ENCODE measurements at places on chromosomes 2 and 18.

- DNase-seq: no peak
These were observed 37.4 kb downstream of the PDIA6 start for GRCh38 chr2:10775021-10775780.

- peak; percentile 11 for DNase-seq
These were observed at the start of gene CDH7 for GRCh38 chr18:65750389-65751154. Gene CDH7, plus strand, starts transcription at chr18:65751012. Its CDS starts 11,831 bp downstream, at chr18:65762843.

GRCh38 chr2:239267288-239267951 is 133.4 kb downstream of the HDAC4 start:
- DNase-seq: peak; percentile 67

- no peak for DNase-seq
These were observed 1.5 kb upstream of the PTPN2 start for GRCh38 chr18:12885500-12885899.

DNA sequence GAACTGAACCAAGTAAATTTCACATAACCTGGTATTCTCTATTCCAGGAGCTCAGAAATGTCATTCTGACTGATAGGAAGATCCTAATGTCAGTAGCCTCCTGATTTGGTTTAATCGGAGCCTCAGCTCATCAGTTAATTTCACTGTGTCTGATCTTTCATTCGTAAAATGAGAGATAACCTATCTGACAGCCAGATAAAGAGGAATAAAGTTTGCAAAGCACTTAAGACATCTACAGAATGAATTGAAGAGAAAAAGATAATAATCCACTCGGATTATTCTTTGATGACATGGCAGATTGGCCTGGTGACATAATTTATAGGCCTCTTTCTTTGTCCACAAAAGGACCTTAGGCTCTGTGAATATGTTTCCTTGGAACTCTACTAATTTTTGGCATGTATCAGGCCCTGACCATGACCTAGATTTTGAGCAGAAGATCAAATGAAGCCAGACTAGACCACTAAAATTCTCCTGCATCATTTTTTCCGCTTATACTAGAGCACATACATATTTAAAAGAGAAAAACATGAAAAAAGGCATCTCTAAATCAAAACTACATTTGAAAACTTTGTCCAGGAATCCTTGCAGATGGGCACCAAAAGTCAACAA is 312.4 kb downstream of the MTX2 start:
- no peak for DNase-seq

DNA sequence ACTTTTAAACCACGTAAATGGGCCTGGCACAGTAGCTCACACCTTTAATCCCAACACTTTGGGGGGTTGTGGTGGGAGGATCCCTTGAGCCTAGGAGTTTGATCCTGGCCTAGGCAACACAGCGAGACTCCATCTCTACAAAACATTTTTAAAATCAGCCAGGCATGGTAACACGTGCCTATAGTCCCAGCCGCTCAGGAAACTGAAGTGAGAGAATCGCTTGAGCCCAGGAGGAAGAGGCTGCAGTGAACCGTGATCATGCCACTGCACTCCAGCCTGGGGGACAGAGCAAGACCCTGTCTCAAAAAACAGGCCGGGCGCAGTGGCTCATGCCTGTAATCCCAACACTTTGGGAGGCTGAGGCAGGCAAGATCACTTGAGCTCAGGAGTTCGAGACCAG is 12.2 kb downstream of the ROCK1 start:
- DNase-seq: no peak

DNA sequence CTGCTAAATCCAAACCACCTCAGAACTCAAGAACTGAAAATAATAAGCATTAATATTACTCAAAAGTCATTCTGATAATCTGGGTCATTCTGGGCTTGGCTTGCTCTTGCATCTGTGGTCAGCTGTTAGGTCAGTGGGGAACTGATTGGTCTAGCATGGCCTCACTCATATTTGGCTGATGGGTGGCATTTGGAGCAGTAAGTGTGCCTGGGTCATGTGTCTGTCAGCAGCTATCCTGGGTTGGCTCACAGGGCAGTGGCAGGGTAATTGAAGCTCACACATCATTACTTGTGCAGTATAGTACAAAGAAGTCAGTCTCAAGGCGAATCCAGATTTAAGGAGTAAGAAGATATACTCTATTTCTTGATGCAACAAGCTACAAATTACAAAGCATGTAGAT is 9.6 kb downstream of the RPL37A start:
- DNase-seq: no peak

DNA sequence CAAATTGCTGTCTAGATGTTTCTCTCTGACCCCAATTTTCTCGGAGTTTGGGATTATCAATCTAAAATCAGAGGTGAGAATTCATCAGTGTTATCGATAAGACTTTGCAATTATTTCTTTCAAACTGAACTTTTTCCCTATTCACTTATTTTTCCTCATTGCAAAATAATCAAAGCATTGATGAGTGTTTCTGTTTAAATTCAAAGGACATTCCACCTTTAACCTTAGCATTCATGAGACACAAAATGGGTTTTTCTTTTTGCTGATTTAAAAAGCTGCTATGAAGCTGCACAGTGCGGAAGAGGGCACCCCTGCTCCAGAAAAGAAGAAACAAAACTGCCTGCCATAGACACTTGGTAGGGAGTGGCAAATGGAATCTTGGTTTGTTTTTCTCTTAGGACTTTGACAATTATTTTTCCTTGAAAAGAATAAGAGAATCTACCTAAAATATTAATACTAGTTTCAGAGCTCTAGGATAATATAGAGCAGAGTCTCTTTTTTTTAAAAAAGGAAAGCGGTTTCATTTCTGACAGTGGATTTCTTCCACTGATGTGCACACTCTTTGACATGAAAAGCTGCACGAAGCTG is 203.4 kb downstream of the TGIF1 start:
- no peak for DNase-seq

DNA sequence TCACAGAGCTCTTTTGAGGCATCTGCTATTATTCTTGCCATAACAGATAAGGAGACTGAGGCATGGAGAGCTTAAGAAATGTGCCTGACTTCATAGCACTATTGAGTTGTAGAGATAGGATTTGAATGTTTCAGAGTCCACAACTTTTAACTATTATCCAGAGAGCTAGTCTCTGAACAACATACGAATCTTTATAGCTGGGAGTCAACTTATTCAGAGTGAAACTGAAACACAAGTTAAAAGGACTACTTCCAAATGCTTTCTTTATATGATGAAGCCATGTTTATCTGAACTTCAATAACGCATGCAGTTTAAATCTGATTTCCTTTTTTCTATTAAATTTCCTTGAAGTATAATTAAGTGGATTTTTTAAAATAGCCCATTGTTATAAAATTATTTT is 268.8 kb downstream of the IKZF2 start:
- DNase-seq: no peak

GRCh38 chr18:41693008-41693407 is 262.0 kb upstream of the PIK3C3 start:
- no peak for DNase-seq

- no peak for DNase-seq
These were observed 24.8 kb downstream of the LDLRAD4 start for GRCh38 chr18:13243363-13243762.

- no peak for DNase-seq
These were observed 152.4 kb downstream of the DYSF start for GRCh38 chr2:71605781-71606241.

DNA sequence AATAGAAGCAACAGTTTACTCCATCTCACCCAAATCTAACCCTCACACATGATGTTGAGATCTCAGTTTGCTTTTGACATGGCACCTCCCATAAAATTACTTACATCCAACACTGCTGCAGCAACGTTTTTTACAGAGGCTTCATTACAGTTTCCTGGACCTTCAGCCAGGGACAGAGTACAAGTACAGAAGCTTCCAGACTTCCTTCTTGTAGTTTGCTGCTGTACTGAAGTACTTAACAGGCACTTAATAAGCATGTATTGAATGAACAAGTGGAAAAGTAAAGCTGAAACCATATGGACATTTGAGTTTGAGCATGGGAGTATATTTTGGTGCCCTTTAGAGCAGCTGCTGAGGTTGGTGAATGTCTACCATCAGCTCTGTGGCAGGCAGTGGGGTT is 514.2 kb downstream of the PTPRM start:
- no peak for DNase-seq

GRCh38 chr18:48459465-48459864 is 50.3 kb upstream of the ZBTB7C start:
- no peak for DNase-seq

DNA sequence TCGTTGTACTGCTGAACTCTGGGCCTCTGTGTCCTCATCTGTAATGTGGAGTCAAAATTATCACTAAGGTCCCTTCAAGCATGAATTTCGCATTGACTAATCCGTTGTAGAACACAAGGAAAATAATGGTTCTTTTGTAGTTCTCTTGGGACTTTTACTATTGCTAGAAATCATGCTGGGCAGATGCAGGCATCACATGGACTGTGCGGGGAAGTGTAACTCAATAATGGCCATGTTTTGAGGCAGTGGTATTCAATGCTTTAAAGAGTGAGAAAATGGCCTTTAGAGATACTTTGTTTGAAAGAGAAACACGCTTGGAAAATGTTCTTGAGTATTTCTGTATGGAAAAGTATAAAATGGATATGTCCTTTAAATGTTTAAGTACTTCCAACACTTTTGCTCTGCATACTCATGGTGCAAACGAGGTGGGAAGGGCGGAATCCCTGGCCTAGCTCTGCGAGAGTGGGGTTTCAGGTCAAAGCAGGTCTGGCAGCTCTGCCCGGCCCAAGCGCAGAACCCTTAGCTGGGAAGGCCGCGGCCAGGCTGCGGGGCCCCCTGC is 117.3 kb upstream of the MSTN start:
- no peak for DNase-seq

- DNase-seq: no peak
These were observed 51.9 kb upstream of the FANCL start for GRCh38 chr2:58293056-58293455.

DNA sequence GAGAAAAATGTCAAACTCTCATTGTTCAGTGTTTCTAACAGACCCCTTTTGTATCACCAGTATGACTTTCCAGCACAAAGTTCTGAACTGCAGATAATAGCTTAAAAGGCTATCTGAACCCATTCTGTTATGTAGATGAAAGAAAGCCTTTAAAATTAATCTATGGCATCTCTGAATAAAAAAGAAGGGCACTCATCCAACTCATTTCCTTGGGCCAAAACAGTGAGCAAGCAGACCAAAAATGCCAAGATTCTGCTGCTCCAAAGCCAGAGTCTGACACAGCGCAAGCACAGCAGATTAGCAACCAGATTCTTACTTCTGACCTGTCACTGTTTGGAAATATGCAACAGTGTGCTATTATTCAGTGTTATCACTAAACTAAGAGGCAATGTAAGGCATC is 22.6 kb upstream of the ITGA6 start:
- no peak for DNase-seq

DNA sequence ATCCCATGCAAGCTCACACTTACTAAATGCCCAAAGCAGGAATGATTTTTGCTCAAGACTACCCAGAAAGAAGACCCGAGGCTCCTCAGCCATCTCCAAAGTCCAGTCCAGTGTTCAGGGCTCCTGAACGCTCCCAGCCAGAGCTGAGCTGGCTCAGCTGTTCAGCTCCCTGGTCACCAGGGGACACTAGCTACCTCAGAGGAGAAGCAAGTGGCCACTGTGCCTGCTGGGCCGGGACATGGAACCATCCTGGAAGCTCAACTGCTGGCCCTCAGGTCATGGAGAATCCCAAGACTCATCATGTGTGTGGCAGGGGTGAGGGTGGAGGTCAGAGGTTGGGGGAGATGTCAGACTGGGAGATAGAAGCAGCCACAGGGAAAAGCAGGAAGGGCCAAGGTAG is 89.0 kb downstream of the GALNT14 start:
- no peak for DNase-seq

DNA sequence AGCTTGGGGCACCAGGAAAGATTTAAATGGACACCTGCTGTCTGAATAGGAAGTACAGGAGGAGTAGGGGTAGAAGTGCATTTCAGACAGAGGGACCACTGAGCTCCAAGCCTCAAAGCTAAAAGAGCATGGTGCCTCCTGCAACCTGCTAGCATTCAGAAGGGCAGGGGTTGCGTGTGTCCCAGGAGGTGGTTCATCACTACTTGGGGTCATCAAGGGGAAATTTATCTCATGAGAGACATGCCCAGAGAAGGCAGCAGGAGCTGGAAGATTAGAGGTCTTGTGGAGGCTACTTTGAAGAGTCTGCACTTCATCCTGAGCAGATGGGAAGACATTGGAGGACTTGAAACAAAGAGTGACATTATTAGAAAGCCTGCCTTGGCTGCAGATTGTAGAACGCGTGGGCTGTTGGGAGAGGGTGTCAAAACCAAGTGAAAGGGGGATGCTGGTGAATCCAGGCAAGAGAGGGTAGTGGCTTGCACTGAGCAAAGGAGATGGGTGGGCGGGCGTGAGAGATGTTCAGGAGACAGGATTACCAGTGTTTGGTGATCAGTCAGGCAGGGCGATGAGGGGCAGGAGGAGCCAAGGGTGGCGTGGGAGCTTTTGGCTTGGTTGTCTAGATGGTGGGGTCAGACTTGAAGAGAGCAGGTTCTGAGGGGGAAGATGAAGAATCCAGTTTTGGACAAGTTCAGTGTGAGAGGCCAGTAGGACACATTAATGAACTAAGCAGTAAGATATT is 154.0 kb downstream of the DYSF start:
- no peak for DNase-seq

DNA sequence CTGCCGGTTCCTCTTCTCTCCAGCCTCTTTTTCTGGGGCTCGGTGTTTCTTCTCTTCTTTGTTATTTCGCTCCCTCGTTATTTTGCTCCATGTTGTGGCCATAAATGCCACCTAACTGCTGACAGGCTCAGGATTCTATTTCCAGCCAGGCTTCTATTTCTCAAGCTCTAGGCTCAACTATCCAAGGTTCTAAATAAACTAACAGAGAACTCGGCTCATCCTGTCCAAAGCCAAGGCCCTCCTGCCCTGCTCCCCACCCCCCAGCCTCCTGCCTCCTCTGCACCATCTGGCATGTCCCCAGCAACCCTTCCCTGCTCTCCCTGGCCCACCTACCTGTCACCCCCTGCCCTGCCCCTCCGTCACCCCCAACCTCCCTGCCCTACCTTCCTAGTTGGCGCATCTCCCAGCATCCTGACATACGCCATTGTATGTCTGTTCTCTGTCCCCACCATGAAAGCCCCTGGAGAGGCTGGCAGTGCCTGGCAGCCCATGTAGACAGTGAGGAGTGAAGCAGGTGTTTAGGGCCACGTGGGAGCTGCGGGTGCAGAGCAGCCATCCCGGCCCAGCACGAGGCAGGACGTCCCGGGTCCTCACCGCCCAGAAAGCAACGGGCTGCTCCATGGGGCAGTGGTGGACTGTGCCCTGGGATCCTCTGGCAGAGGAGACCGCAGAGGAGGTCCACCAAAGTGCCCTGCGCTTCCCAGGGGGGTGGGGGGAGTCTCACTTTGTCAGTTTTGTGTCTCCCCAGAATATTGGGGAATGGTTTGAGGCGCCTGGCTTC is 186.9 kb downstream of the TWIST2 start:
- no peak for DNase-seq

DNA sequence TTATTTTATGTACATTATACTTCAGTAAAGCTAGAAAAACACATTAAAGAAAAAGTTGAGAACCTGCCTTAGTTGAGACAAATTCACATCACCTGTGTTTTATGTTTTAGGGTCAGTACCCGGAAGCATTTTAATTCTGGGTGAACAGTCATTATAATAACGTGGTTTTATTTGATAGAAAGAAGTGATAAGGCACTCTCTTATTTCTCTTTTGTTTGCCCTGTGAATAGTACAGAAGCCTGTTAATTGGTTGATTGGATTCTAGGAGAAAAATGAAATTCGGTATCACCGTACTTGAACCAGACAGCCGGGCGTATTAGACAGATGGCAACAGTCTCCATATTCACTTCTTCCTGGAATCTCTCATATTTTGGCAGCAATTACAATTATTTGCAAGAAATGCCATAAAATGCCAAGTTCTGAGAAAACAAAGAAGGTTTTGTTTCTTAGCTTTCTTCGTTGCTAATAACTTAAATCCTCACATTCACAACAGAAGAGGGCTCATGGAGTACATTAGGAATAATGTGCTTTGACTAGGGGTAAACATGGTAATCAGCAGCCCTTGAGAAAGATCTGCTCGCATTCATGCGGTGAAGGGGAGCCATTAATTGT is 168.7 kb upstream of the RASGRP3 start:
- no peak for DNase-seq
